MM.1S (cell line): ENCODE measurements at places on chromosomes 6 and 20.

GRCh38 chr6:114249522-114249921, 93.3 kb downstream of the HS3ST5 start:
- H3K4me1 ChIP-seq = no peaks in the 10 kb centered on the region
- H3K4me3 ChIP-seq = no peak overlapping the region
- H3K27me3 ChIP-seq = no peaks in the 10 kb centered on the region
- no peak for DNase-seq
- no peak overlapping the region for H3K27ac ChIP-seq

DNA sequence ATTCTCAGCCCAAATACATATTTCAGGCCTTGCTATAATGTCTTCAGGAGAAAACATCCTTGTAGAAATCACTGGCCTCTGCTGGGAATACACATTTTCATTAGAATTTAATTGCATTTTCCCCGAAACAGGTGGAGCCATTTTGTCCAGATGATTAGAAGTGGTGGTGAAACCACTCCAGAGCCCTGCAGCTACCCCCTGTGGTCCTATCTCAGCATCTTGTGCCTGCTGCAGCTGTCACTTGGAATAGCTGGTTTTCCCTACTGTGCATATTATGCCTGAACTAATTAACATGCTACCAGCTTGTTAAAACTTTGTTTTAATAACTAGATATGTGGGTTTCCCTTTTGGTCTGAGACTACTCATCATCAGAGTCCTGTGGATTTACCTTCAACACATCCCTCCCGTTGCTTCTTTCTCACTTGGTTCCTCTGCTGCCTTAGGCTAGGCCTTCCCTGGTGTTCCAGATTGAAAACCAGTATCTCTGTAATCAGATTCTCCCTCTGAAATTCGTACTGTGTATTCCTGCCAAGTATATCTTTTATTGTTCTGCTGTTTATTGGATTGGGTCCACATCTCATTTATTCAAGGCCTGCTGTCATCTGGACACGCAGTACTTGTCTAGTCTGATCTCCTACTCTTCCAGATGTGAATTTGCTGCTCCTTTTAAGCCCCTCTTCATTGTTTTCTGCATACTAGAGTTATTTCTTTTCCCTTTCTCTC, 15.2 kb downstream of the DNAH8 start:
- no peaks in the 10 kb centered on the region for H3K36me3 ChIP-seq
- no peak for DNase-seq
- H3K27me3 ChIP-seq = no peaks in the 10 kb centered on the region
- no peak overlapping the region for H3K27ac ChIP-seq

- no peak for DNase-seq
- H3K27me3 ChIP-seq = no peaks in the 10 kb centered on the region
- no peak overlapping the region for H3K4me3 ChIP-seq
- H3K27ac ChIP-seq = no peak overlapping the region
Observed at GRCh38 chr6:128491610-128492206, 28.7 kb downstream of the PTPRK start.

GRCh38 chr6:158529629-158530028, 30.3 kb upstream of the TMEM181 start:
- H3K27ac ChIP-seq = no peak overlapping the region
- H3K4me3 ChIP-seq = no peak overlapping the region
- H3K4me1 ChIP-seq = no peaks in the 10 kb centered on the region
- DNase-seq = no peak

GRCh38 chr6:159977255-159977903, 8.5 kb downstream of the IGF2R start:
- H3K4me1 ChIP-seq = peaks cover 69% of the 10 kb centered on the region
- no peaks in the 10 kb centered on the region for H3K27me3 ChIP-seq
- DNase-seq = no peak
- H3K36me3 ChIP-seq = no peaks in the 10 kb centered on the region
- H3K27ac ChIP-seq = peak overlapping the region; percentile 100; the same call in 1 of the 2 replicates

DNA sequence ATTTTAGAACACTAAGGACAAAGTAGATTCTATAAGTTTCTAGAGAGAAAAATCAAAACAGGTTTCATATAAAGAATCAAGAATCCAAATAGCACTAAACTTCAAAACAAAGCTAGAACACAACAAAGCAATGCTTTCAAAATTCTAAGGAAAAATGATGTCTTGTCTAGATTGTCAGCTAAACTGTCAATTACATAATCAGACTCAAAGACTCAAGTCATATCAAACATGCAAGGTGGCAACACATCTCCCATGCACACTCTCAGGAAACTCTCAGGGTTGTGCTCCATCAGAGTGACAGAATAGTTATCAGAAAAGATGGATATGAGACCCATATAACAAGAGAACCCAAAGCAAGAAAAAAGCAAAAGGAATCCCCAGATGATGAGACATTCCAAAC, 23.9 kb downstream of the HACE1 start:
- H3K4me1 ChIP-seq = no peaks in the 10 kb centered on the region
- DNase-seq = no peak
- no peak overlapping the region for H3K27ac ChIP-seq

GRCh38 chr20:19256085-19256484, 43.6 kb downstream of the SLC24A3 start:
- DNase-seq = no peak
- H3K27ac ChIP-seq = no peak overlapping the region
- H3K27me3 ChIP-seq = no peaks in the 10 kb centered on the region
- peaks cover 10% of the 10 kb centered on the region for H3K4me1 ChIP-seq

DNA sequence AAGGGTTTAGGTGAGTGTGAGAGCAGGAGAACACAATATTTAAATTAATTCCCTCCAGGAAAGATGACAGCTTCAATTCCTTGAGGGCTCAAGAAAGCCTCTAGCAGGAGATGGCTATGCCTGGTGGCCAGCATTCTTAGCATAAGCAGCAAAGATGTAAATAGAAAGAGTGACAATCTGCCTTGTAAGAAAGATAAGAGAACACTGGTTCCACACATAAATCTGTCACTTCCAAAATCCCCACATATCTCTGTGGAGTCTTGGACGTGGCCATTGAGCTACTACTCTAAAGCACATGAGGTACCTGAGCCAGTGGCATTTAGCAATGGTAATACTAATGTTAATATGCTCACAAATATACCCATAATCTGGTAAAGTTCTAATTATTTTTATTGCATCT, 29.2 kb downstream of the DEFB114 start:
- no peaks in the 10 kb centered on the region for H3K4me1 ChIP-seq
- H3K27ac ChIP-seq = no peak overlapping the region
- H3K27me3 ChIP-seq = no peaks in the 10 kb centered on the region

DNA sequence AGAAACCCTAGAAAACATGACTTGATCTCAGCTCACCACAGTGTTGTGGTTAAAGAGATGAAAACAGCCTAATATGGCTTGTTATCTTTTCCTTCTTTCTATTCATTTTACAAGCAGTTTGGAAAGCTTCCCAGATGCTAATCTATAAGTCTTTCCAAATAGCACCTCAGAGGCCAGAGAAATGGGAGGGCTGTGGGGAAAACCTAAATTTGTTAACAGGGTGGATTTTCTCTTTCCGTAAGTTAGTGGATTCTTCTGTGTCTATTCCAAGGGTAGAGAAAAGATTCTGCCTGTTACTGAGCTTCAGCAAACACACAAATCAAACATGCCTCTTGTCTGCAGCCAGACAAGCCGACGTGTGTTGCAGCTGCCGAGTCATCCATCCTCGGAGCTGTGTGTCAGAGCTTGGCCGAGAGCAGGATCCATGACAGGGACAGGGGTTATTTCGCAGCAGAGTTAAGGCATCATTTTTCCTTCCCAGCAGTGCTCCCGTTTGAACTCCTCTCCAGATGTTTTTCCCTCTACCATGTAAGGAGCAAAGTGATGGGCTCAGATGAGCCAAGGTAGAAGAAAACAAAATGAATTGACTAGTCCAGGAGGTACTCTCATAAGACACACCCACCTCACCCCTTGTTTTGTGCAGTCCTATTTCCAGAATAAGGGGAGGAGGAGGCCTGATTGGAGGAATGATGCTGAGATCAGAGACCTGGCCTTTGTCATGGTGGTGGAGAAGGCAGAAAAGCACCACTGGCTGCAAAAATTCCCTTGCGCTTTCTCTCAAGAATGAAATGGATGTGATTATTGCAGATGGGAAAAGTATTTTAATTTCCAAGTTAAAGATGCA, 560.0 kb downstream of the C6orf118 start:
- peaks cover 9% of the 10 kb centered on the region for H3K4me1 ChIP-seq
- H3K27me3 ChIP-seq = no peaks in the 10 kb centered on the region
- no peak overlapping the region; the same call in 1 of the 2 replicates for H3K27ac ChIP-seq

GRCh38 chr6:166501246-166501645, 85.2 kb downstream of the RAMACL start:
- no peaks in the 10 kb centered on the region for H3K36me3 ChIP-seq
- H3K4me3 ChIP-seq = no peak overlapping the region
- no peaks in the 10 kb centered on the region for H3K27me3 ChIP-seq
- H3K27ac ChIP-seq = no peak overlapping the region

DNA sequence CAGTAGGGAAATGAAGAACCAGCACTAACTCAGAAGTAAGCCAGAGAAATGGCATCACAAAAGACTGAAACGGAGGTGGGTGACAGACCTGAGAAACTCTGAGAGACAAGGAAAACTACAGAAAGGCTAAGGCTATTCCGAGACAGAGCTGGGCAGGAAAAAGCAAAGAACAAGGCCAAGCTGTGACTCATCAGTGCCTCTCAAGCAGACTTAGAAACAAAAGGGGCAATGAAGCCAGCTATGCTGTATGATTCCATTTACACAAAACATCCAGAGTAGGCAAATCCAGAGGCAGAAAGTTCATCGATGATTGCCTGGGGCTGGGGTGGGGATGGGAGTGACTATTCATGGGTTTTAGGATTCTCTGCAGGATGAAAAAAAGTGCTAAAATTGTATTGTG, 50.0 kb downstream of the SLC23A2 start:
- H3K27me3 ChIP-seq = no peaks in the 10 kb centered on the region
- H3K4me1 ChIP-seq = peaks cover 6% of the 10 kb centered on the region; the same call in 1 of the 2 replicates
- no peak overlapping the region for H3K27ac ChIP-seq
- no peak for DNase-seq
- no peaks in the 10 kb centered on the region for H3K36me3 ChIP-seq

DNA sequence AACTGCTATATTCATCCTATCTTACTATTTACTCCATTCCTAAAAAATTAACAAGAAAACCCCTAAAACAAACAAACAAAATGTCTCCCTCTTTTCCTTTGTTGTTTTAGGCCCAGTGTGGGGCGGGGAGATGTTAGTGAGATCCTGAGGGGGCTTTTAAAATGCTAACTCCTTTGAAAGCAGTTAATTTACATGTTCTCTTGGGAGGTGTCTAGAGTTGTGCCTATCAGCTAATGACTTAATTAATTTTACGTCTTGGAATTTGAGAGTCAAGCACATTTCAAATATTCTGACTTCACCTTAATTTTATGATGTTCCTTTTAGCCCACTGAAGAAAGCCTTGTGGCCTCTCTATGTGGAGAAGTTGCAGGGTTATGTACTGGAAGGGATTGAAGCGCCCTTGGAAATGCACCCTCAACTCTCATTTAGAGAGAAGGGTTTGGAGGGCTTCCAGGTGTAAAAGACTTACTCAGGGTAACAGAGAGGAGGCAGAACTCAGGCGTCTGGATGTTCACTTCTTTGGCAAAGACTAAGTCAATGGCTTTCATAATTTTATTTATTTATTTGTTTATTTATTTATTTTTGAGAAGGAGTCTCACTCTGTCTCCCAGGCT, 4.9 kb downstream of the SASH1 start:
- H3K4me3 ChIP-seq = no peak overlapping the region
- no peaks in the 10 kb centered on the region for H3K4me1 ChIP-seq
- H3K36me3 ChIP-seq = no peaks in the 10 kb centered on the region
- no peaks in the 10 kb centered on the region for H3K27me3 ChIP-seq
- no peak overlapping the region for H3K27ac ChIP-seq

GRCh38 chr6:112016320-112016719, 37.6 kb upstream of the CCN6 start:
- H3K4me1 ChIP-seq = no peaks in the 10 kb centered on the region
- no peak overlapping the region for H3K27ac ChIP-seq
- no peak overlapping the region for H3K4me3 ChIP-seq
- H3K27me3 ChIP-seq = no peaks in the 10 kb centered on the region
- H3K36me3 ChIP-seq = no peaks in the 10 kb centered on the region
- no peak for DNase-seq

DNA sequence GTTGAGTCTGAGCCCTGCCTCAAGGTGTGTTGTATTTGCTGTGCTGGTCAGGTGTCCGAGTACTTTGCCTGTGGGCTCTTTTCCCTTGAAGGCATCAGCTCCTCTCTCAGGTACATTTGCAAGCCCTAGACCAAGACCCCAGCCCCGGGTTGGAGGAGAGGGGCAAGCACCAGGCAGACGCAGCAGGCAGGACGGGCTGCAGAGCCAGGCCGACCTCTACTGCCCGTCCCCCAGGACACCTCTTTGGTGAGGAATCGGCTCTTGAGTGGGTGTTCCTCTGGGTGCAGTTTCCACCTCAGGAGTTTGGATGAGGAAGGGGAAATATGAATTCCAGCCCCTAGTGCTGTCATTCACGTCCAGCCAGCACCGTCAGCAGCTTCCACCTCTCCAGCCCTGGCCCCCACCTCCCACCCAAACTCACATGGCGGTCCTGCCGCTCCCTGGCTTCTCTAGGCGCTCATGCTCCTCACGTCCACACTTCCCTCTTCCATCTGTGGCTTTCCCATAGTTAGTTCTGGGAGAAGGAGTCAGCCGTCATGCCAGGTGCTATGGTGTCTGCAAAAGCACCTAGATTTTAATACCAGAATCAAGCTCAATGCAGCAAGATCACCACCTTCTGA, 183.9 kb downstream of the DLL1 start:
- no peaks in the 10 kb centered on the region for H3K4me1 ChIP-seq
- no peak overlapping the region for H3K27ac ChIP-seq
- H3K4me3 ChIP-seq = no peak overlapping the region
- H3K27me3 ChIP-seq = no peaks in the 10 kb centered on the region

DNA sequence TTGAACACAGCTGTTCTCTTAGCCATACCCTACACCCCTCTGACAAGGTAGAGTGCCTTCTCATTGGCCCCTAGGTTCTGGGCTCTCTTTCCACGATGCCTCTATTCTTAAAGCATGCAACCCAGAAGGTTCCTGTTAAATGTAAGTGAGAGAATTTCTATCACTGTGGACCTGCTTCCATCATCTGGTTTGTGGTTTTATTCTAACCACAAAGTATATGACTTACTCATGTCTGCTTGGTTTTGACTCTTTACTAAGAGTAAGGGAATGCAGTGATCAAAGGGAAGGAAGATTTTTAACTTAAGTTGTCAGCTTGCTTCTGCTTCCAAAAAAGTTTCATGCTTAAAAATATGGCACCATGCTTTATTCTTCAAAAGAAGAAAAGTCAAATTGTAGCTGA, 80.2 kb downstream of the ANKEF1 start:
- peaks cover 11% of the 10 kb centered on the region for H3K4me1 ChIP-seq
- H3K4me3 ChIP-seq = no peak overlapping the region
- H3K27me3 ChIP-seq = no peaks in the 10 kb centered on the region
- no peak for DNase-seq
- no peaks in the 10 kb centered on the region for H3K36me3 ChIP-seq
- H3K27ac ChIP-seq = no peak overlapping the region

DNA sequence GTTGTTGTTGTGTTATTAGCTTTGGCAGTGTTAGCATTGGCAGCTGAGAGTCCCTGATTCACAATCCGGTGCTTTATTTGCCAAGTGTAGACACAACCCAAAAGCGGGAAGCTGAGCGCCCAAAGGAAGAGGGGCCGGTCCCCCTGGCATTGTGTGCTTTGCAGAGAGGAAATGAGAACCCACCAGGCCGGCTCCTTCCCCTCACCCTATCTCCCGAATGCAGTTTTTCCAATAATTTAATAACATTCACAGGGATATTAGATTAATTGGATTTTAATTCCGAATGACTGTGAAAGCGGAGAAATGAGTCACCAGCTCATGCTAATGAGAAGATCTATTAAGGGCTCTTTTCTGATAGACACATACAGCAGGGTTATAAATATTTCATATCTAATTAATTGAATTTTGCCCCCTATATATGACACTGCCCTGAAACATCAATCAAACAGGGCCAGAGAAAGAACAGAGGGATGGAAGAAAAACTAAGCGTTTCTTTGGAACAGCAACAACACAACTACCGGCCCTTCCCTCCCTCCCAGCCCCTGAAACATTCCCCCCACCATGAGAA, 143.8 kb downstream of the MBOAT1 start:
- no peaks in the 10 kb centered on the region for H3K36me3 ChIP-seq
- no peak for DNase-seq
- H3K27me3 ChIP-seq = no peaks in the 10 kb centered on the region
- no peaks in the 10 kb centered on the region for H3K4me1 ChIP-seq
- no peak overlapping the region for H3K4me3 ChIP-seq
